H1 (cell line): ENCODE measurements at places on chromosomes 7 and 10. TPM values are rescaled to one million over a fixed set of nuclear protein-coding genes. Genes with fewer than 3 reads are reported as not detected.

DNA sequence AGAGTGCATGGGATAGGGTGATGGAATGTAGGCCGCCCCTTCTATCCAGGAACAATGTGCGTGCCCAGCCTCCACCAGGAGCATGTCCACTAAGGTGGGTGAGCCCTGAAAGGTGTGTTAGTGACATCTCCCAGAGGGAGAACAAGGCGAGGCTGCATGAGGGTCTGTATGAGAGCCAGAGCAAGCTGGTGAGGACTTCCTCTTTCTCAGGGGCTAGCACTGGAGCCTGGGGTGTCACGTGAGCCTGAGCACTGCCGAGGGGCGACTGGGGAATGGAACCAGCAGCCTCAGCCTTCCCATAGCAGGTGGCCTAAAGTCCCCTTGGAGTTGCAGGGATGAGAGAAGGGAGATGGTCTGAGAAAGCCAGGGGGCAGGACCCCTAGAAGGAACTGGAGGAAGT, 156.3 kb upstream of the COBL start:
- no peak for DNase-seq

ABCA13 gene
- 0.07 and 0.13 TPM in 2 replicates for total RNA-seq

CPEB3 gene
- total RNA-seq: 1.7 and 1.9 TPM in 2 replicates

DNA sequence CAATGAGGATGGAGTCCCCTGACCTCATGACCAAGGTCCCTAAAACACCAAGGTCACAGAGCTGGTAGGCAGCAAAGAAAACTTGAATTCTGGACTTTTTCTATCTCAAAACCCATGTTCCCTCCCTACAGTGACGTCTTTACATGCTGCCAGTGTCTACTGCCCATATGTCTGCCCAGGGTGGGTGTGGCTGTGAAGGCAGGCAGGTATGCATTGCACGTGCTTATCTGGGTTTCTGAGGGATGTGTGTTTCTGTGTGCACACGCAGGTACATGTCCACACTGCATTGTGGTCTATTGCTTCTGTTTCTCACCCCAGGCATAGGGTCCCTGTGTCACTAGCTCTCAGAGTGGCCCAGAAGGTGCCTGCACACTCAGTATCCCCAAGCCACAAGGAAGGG, 13.5 kb downstream of the ATP6V1F start:
- no peak for DNase-seq

AVL9 gene
- 42.1 and 43.6 TPM in 2 replicates for total RNA-seq

DNA sequence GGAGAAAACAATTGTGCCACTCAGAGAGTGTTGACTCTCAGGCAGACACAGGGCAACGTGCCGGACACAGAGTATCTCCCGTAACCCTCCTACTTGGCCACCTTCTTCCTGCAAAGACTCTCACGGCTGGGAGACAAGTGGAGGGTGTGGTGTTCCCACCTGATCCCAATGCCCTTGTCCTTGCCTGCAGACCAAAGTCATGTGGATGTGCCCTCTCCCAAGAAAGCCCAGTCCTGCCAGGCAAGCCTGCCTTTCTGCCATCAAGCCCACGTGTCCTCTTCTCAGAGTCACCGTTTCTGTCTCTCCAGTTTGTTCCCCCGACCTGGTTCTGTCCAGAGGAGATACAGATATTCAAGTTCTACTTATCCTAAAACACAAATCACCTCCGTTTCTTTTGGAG, 723 bp downstream of the PNLIPRP2 start:
- no peak for DNase-seq

RASSF4 gene
- total RNA-seq: 12.3 and 14.5 TPM in 2 replicates

DNA sequence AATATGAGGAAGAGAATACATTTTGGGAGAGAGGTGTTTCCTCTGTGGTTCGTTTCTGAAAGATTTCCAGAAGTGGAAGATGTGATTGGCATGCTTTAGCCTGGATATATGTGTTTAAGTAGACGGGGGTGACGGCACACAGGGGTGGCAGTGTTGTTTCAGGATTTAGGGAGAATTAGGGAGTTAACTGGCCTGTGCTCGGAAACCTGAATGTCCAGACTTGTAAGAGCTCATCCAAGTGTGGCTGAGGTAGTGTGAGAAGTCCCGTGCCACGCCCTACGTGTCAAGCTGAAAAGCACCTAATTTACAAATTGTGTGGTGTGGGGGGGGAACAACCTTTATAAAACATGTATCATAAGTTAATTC, 1.1 kb downstream of the RALA start:
- DNase-seq: no peak

PRKG1 gene
- 15.2 and 16.0 TPM in 2 replicates for total RNA-seq

DNA sequence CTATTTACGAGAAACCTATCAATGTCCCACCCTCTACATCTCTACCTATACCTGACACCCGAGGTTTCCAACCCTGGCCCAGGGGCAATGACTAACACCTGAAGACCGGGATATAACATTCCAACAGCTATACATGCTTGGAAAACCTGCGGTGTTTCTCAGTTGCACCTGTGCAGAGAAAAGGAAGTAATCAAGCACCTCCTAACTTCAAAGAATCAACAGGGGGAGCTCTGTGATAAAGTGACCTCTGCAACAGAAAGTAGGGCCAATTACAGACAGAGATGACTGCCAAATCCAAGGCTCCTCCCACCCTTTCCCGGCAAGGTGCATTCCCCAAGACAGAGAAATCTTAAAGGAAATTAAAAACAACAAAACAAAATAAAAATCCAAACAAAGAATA, 41.3 kb downstream of the CCDC6 start:
- peak; percentile 19 for DNase-seq

GRCh38 chr10:88538048-88538447, 45.1 kb downstream of the RNLS start:
- DNase-seq: no peak

GRCh38 chr10:104028146-104028545, 57.5 kb downstream of the COL17A1 start:
- no peak for DNase-seq

DNA sequence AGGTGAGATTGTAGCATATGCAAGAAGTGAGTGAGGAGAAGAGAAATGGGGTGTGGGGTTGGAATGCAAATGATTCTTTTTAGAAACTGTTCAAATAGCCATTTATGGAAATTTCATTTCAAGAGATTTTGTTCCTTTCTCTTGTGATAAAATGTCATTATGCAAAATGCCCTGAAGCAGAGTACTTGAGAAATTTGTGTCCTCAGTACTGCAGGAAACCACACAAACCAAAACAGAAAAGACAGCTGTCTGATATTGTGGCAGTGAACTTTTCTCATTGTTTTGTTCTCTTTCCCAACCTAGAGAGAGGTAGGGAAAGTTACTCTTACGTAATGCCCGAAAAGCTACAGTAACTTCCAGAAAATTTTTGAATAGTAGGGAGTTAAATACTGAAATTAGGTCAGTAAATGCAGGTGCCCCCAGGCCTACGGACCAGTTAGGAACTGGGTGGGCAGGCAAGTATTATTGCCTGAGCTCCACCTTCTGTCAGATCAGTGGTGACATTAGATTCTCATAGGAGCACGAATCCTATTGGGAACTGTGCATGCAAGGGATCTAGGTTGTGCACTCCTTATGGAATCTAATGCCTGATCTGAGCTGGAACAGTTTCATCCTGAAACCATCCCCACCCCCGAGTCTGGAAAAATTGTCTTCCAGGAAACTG, 34.0 kb downstream of the DLD start:
- no peak for DNase-seq

CCL24 gene
- total RNA-seq: not detected in 2 replicates

MACC1 gene
- 17.1 and 17.2 TPM in 2 replicates for total RNA-seq

- no peak for DNase-seq
Observed at GRCh38 chr7:73342645-73343044, 14.7 kb downstream of the FKBP6 start.

DNA sequence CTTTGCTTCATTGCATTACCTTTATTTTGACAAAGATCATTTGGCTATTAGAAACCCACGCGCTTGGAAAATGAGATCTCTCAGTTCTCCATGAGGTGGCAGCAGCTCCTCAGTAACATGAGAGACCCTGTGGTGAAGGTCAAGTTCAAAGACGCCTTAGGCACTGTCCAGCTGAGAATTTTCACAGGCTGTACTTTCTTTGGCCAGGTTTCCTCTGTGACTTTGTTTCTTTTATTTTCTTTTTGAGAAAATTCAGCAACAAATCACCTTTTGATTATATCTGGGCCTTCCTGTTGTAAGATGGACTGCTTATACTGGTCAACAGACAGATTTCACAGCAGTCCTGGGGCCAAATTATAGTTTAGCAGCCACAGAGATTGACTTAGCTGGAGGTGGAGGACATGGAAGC, 54.5 kb downstream of the RAB18 start:
- DNase-seq: peak; percentile 54

DNA sequence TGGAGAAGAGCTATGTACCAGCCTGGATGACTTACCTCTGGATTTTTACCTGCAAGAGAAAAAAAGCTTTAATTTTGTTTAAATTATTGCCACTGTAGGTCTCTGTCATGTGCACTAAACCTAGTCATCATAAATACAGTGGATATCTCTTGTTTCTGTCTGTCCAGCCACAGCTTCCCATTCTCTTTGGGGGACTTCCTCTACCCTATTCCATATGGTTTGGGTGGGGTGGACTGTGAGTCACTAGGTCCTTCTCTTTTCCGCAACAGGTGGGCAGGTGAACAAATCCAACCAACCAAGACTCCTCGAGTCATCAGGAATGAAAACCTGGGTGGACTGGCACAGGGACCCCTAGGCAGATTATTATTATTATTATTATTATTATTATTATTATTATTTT, 87.3 kb upstream of the CYTH3 start:
- DNase-seq: no peak

PTPN20 gene
- not detected in 2 replicates for total RNA-seq

CC2D2B gene
- 0.29 and 0.71 TPM in 2 replicates for total RNA-seq

GRCh38 chr10:48468866-48469511, 135.9 kb downstream of the ARHGAP22 start:
- DNase-seq: no peak

GRCh38 chr10:116720668-116721546, 21.5 kb downstream of the HSPA12A start:
- DNase-seq: no peak

DNA sequence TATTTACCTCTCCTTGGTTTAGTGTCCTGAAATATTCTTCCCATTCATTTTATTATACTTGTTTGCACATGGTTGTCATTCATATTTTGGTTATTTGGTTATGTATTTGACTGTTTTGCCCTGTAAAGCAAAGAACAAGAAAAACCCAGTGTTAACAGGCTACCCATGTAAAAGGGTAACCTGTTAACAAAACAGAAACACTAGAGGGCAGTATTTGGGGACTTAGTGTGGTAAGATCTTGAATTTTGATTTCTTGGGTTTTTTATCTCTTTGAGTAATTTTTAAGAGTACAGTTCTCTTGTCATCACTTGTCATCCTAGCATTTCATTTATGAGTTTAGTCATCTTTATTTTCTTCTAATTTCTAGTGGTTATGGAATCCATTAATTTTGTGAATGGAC, 51.3 kb downstream of the POLL start:
- no peak for DNase-seq

CUZD1 gene
- total RNA-seq: 11.9 and 13.0 TPM in 2 replicates

- DNase-seq: no peak
Observed at GRCh38 chr7:37698276-37698675, 14.7 kb downstream of the GPR141 start.

DNA sequence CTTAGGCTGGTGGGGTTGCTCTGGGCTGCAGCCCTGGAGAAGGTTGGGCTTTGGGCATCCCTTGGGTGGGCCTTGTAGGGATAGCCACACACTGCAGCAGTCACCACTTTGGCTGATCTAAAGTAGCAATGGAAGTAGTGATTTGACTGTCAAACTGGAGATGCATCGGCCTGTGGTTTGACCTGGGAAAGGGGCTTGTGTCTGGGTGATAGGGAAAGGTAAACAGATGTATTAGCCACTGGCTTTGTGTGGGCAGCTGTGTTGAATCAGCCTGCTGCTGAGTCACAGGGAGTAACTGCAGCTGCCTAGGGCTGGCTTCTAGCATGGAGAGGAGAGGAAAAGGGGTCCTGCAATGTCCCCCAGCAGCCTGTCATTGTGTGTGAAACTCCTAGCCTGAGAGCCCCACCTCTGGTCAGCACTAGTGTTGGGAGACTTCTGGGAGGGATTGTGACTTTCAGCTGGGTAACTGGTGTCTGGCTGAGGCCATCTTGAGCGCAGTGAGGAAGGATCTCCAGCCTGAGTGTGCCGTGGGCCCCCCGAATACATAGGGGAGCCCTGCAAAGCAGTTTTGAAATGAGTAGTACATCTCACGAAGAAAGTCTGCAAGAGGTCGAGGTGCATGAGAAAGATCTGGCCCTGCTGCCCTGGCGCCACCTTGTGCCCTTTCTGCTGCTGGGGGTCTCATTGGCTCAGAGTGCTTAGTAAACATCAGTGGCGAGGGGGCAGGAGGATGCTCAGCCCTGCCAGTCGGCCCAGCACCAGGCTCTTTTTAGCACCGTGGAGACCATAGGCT, 117.3 kb downstream of the FANK1 start:
- DNase-seq: peak; percentile 55

DNA sequence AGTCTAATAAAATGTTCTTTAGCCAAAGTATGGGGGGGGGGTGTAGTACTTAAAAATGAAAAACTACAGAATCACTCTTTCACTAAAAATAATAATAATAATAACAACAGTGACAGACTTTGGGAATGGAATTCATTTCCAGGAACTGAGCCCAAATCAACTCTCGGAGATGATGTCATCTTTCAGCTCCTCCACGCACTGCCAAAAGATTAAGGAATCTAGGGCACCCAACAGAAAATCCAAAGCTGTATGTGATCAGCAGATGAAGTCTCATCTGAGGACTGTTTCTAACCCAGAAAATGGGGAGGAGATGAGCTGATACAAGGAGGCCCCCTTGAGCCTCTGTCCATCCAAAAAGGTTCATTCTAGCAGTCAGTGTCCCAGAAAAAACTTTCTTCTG, 54.5 kb downstream of the GRB10 start:
- no peak for DNase-seq

- DNase-seq: no peak
Observed at GRCh38 chr7:50479743-50480517, 29.8 kb upstream of the FIGNL1 start.

DNA sequence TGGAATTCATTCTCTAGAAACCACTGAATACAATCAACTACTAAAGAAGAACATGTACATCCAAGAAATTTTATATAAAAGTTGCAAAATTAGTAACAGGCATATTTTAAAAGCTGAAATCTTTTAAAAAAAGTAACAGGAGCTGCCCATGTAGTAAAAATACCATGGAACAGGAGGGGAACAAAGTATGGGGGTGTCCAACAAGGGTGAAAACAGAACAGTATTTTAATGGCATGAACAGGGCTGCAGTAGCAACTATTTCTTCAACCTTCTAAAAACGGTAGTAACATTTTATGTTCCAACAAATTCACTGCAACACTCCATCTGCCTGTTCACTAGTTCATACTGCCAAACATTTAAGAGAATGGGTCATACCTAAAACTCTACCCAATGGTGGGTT, 77.0 kb downstream of the ABLIM1 start:
- DNase-seq: no peak

- DNase-seq: no peak
Observed at GRCh38 chr10:35262436-35262835, 73.9 kb upstream of the CCNY start.

- DNase-seq: no peak
Observed at GRCh38 chr10:110793128-110793812, 78.5 kb upstream of the PDCD4 start.

GRCh38 chr10:107409522-107409921, 245.0 kb upstream of the SORCS1 start:
- DNase-seq: no peak
